NB4 (cell line): ENCODE measurements at places on chromosomes 1 and 21.

- DNase-seq = no peak
Measured at GRCh38 chr1:20191266-20191825, 5.0 kb upstream of the PLA2G2C start.

DNA sequence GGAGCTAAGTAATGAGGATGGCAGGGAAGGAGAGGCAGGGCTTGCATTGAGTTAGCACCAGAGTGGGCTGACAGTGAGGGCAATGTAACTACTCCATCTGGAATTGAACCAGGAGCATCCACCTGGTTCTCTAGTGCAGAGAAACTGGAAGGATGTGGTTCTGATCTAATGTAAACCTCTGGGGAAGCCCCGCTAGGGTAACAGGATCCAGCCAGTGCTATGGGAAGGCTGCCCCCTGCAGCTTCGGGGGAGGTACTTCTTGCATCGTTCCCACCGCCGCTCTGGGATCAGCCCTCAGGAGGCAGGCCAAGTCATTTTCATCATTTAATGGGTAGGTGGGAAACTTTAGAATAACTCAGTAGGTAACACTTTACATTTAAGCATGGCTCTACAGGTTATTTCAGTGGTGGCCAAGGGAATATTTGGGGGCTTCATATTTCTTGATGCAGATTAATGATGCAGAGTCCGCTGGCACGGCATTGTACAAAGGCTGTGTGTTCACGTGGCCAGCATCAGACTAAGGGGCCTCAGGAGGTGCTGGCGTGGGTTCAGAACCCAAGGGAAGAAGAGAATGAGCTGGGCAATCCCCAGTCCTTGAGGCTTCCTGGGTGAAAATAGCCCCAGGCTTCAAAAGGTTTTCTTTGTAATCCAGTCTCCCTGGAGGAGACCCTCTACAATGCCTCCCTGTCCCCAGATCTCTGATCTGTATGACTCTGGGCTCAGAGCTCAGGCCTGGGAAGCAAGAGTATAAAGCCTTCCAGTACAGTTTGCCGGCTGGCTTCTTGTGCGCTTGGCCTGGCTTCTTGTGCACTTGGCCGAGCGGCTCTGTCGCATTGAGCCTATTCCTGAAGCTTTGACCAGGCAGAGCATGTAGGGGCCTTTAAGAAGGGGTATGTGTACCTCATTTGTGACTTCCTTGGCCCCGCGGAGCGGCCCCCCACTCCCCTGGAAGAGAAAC, 26.4 kb upstream of the KAZN start:
- DNase-seq = peak; percentile 23

DNA sequence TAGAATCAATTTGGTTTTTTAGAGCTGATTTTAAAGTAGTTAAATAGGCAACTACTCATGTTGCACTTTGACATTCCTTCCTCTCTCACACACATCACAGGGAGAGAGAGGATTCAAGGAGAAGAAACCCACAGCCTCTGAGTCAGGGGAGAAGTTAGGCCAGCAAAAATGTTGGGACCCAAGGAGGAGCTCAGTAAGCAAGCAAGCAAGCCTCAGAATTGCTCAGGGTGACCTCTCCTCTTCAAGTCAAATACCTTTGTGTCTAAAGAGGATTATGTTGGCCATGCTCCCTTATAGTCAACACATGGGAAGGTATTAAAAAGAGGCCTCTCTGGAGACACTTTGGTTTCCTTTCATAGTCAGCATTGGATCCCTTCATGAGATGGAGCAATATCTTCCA, 80.5 kb upstream of the WARS2 start:
- no peak for DNase-seq

GRCh38 chr21:43023175-43023574, 48.8 kb downstream of the PKNOX1 start:
- DNase-seq = no peak

DNA sequence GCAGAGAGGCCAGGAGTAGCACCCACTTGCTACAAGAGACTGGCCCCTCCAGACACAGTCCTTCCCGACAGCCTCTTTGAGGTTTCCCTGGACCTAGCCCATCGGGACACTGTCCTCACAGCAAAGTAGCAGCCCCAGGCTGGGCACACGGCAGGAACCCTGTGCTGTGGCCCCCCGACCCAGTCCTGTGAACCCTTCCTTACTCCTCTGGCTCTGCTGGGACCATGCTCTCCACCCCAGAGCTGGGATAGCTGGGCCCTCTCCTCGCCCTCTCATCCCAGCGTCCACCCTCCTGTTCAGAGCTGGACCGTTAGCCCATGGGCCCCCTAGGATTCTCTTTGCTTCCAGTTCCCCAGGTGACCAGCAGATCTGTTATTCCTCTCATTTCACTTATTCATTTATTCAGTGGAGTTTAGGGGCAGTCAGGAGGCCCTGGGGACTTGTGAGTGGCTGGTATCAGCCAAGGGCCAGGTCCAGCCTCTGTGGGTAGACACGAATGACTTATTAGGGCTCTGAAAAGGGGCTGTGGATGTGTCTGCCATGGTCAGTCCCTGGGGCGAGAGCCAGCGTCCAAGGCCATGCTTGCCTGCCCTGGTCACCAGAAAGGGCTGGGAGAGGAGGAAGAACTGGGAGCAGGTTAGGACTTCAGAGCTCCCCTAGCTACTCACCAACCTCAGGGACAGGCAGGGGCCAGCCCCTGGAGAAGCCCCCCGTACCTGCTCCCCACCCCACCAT, 117.6 kb upstream of the RUNX3 start:
- no peak for DNase-seq

- no peak for DNase-seq
Measured at GRCh38 chr1:221228594-221228993, 349.4 kb downstream of the HLX start.

GRCh38 chr1:20366463-20367115, 75.9 kb downstream of the VWA5B1 start:
- no peak for DNase-seq

DNA sequence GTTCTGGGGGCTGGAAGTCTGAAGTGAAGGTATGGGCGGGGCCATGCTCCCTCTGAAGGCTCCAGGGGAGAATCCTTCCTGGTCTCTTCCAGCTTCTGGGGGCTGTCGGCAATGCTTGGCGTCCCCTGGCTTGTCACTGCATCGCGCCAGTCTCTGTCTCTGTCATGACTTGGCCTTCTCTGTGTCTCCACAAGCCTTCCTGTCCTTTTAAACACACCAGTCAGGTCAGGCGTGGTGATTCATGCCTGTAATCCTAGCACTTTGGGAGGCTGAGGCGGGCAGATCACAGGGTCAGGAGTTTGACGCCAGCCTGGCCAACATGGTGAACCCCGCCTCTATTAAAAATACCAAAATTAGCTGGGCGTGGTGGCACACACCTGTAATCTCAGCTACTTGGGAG, 125.3 kb downstream of the ACTL8 start:
- DNase-seq = no peak

DNA sequence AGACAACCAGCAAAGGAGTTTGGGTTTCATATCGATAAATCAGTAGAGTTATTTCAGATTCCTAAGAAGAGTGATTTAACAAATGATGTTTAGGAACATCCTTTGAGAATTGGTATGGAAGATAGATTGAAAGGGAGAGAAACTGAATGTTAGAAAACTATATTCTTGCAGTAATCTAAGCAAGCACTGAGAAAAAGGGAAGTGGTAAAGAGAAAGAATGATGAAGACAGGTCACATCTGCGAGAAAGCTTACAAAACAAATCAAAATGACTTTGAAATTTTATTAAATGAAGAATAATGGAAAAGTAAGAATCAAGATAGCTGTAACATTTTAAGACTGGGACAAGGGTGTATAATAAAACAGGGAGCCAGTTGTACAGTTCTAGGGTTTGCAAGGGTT, 177.0 kb downstream of the HS2ST1 start:
- DNase-seq = peak; percentile 29

DNA sequence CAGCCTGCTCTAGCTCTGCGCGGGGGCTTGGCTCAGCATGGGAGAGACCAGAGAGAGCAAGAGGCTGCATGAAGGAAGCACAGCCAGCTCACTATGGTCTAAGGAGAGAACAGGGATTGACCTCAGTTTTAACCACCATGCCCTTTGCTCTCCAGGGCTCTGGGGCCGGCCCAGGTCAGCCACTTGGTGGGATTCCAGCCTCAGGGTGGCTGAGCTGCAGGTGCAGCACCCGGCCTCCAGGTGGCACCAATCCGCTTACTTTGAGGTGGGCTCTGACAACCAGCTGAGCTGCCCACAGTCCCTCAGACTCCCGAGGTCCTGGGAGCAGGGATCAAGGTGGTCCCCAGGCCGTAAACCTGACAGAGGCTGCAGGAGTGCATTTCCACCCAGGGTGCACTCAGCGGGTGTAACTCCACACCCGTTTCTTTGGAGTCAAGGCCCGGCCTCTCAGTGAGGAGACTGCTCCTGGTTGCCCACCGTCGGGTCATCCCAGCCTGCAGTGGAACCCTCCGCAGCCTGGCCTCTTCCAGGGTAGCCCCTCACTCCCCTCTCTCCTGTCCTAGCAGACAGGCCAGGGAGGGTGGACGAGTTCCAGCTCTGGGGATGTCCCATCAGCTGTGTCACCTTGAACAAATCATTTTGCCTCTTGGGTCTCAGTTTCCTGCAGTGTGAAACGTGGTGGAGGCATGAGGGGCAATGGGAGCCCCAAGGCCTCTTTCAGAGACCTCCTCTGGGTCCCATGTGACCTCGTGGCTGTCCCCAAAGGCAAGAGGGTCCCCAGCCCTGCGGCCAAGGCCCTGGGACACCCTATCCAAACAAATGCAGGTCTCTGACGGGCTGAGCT, 607 bp upstream of the LGR6 start:
- DNase-seq = peak; percentile 60

GRCh38 chr1:153415850-153416570, at the start of gene S100A7A:
S100A7A (plus strand) TSS chr1:153416520; CDS start chr1:153418083, 1,563 bp downstream.
- no peak for DNase-seq

DNA sequence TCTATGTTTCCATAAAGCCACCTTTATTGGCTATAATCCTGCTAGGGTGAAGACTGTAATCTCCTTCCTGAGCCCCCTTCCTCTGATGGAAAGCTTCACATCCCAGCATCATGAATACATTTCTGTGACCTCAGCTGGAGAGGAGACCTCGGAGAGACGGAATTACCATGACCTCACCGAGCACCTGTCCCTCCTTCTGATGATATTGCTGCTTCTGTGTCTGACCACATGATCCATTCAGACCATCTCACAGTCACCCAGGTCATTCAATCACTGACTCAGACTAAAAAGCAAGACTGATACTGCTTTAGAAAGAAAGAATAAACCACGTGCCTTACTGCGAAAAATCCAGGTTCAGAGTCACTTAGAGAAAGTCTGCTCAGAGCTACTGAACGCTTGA, 8.8 kb downstream of the KCND3 start:
- no peak for DNase-seq

DNA sequence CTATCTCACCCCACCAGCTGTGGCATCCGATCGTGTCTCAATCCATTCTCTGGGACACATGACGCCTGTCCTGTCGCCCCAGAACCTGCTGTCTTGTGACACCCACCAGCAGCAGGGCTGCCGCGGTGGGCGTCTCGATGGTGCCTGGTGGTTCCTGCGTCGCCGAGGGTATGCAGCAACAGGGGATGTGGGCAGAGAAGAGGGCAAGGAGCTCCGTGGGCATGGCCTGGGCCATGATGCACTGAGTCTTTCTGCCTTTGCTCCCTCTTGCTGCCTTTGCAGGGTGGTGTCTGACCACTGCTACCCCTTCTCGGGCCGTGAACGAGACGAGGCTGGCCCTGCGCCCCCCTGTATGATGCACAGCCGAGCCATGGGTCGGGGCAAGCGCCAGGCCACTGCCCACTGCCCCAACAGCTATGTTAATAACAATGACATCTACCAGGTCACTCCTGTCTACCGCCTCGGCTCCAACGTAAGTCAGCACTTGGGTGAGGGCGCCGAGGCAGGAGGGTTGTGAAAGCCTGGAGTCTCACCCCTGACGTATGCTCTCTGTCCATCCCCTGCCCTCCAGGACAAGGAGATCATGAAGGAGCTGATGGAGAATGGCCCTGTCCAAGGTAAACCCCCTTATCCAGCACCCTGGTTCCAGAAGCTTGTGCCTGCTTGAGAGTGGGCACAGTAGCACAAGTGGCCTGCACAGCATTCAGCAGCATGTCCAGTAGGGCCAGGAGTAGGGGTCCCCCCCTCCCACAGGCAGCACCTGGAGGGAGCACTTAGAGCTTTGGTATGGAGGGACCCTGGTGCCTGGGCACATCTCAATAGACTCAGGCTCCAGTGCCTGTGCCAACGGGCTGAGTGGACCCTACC, 8.8 kb downstream of the TINAGL1 start:
- no peak for DNase-seq

DNA sequence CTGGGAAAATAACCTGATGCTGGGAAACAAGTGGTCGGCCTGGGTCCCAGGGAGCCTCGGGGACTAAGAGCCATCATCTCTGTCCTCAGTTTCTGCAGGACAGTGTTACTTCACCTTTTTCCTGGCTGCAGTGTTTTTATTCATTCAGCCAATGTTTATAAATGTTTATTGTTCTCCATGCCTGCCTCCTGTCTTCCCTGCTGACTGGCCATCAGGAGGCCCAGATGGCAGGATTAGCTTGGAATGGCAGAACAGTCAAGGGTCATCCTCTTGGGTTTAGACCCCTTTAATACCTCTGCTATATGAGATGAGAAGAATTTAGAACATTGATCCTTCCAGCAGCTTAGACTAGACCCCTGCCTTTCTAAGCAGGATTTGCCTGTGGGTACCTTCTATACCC, 13.3 kb downstream of the MAPKAPK2 start:
- no peak for DNase-seq

DNA sequence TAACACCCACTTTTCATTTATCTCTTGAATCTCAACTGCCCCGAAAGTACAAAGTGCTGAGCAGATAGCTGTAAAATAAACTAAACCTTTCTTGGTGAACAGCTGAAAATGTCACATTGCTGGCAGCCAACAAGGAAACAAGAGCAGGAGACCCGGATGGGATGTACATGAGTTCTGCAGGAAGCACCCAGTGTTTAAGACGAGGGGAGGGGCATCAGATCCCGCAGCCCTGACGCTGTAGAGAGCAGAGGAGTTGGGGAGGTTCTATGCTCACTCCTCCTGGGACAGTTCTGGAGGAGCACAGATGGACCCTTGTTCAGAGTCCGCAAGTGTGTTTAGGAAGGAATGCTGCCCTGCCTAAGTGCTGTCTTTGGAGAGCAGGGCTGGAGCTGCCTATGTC, 32.0 kb upstream of the EPHA8 start:
- no peak for DNase-seq

- peak; percentile 64 for DNase-seq
Measured at GRCh38 chr21:35239811-35240219, 190.7 kb upstream of the RUNX1 start.

DNA sequence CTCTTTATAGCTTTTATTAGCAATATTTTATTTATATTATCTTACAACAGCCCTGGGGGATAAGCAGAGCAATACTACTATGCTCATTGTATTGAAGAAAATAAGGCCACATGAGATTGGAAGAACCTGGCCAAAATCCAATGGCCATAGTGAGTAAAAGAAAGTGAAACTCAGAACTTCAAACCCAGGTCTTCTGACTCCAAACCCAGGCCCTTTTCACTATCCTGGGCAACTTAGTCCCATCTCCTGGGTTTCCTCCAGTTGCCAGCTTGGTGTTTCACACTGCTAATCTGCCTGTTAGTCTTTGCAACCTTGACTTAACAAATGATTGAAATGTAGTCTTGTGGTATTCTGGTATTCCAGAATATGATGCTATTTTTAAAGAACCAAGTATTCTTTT, 22.4 kb upstream of the EXO1 start:
- DNase-seq = no peak

- DNase-seq = no peak
Measured at GRCh38 chr1:33277488-33278084, 21.3 kb downstream of the ZNF362 start.

GRCh38 chr1:215569986-215570824, 3.1 kb downstream of the KCTD3 start:
- DNase-seq = no peak

GRCh38 chr1:61140778-61141177, 58.4 kb downstream of the NFIA start:
- DNase-seq = peak; percentile 71

- DNase-seq = no peak
Measured at GRCh38 chr1:47483651-47484050, 45.8 kb downstream of the FOXD2 start.
